A172 (cell line): ENCODE measurements at places on chromosomes 1 and 21. TPM values are rescaled to one million over a fixed set of nuclear protein-coding genes. Genes with fewer than 3 reads are reported as not detected.

DNA sequence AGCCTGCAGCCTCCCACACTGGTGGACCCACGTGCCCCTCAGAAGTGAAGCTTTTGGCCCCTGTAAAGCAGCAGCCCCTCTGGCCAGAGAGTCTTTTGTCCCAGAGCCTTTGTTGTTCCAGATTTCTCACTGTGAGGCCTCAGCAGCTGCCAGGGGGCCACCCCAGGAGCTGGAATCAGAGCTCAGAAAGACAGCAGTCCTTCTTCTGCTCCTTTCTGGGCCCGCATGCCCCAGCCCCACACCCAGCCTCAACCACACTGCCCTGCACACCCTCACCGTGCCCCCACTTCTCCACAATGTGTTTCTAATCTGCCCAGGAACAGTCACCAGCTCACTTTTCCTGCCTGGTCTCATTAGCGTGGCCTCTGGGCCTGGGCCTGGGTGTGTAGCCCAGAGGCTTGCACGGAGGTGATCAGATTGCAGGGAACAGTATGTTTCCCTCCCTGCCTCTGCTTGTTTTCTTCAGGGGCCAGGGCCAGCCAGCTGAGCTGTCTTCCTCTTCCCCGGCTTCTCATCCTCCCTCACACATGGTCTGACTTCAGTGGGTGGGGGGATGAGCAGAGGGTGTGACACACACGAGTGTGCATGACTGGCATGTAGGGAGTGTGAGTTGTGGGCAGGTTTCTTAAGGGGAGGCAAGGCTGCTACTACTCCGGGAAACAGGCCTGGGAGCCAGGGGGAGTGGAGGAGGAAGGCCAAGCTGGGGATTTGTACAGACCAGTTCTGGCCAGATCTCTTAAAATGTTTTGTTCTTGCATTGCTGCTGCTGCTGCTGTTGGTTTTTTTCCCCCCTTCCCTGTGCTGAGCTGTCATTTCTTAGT, 82.5 kb upstream of the ZNF648 start:
- no peak for DNase-seq

GRCh38 chr1:167492481-167492910, 25.8 kb downstream of the CD247 start:
- DNase-seq: no peak

- DNase-seq: no peak
Measured at GRCh38 chr1:67948151-67949080, 102.0 kb downstream of the DIRAS3 start.

DNA sequence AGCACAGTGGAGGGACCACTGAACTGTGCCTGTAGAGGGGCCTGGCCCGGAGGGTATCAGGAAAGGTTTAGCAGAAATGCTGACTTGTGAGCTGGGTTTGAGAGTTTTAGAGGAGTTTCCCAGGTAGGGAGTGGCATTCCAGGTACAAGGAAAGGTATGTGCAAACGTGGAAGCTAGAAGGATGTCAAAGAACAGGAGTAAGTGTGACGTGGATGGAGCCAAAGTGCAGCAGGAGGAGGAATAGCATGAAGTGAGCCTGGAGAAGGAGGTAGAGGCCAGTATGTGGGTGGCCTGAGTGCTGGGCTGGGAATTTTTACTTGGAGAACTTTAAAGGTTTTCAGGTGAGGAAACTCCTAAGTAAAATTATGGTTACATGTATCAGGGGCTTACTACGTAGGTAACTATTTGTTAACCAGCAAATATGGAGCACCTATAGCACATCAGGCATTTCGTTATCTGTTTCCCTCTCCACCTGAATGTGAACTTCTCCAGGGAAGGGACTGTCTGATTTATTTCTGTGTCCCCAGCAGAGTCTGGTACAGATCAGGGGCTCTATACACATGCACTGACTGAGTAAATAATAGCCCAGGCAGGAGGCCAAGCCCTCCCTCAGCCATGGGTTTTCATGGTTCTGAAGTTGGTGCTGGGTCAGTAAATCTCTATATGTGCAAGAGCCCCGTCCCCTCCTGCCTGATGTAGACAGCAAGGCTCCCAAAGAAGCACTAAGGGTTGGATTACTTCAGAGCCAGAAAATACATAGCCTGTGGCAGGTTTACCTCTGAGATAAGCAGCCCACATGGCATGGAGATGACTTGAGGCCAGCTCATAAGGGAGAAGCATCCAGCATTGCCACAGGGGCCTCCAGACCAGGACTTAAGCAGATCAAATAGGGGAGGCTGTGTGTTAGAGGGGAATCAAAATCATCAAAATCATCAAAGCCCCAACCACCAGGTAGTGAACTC, 43.4 kb downstream of the CDCP2 start:
- DNase-seq: no peak

DNA sequence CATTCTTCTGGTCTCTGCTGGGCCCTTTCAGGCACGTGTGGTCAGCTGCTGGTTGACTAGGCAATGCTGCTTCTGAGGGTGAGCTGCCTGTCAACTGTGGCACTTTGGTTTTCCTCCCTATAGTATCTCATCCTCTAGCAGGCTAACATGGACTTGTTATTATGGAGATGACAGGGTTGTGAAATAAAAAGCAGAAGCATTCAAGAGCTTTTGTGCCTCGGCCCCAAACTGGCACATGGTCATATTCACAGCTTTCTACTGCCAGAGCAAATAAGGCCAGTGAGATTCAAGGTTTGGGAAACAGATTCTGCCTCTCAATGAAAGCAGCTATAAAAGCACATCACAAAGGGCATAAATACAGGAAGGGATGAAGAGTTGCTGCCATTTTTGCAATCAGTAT, 1.6 kb upstream of the ZNF124 start:
- no peak for DNase-seq

GRCh38 chr1:243345205-243345604, 89.4 kb downstream of the SDCCAG8 start:
- no peak for DNase-seq

GRCh38 chr1:27970401-27970800, 10.6 kb downstream of the XKR8 start:
- DNase-seq: peak; percentile 42

- DNase-seq: no peak
Measured at GRCh38 chr1:167755654-167756053, 33.9 kb downstream of the MPZL1 start.

Gene ADCY10
- total RNA-seq: not detected in 2 replicates

Gene LMX1A
- total RNA-seq: not detected in 2 replicates

Gene CAPN9
- total RNA-seq: not detected in 2 replicates
